PC-3 (cell line): ENCODE measurements at places on chromosomes 16 and 17. TPM values are rescaled to one million over a fixed set of nuclear protein-coding genes. Genes with fewer than 3 reads are reported as not detected.

SOX15 gene
- total RNA-seq, result 6.3 and 7.0 TPM in 2 replicates

DNA sequence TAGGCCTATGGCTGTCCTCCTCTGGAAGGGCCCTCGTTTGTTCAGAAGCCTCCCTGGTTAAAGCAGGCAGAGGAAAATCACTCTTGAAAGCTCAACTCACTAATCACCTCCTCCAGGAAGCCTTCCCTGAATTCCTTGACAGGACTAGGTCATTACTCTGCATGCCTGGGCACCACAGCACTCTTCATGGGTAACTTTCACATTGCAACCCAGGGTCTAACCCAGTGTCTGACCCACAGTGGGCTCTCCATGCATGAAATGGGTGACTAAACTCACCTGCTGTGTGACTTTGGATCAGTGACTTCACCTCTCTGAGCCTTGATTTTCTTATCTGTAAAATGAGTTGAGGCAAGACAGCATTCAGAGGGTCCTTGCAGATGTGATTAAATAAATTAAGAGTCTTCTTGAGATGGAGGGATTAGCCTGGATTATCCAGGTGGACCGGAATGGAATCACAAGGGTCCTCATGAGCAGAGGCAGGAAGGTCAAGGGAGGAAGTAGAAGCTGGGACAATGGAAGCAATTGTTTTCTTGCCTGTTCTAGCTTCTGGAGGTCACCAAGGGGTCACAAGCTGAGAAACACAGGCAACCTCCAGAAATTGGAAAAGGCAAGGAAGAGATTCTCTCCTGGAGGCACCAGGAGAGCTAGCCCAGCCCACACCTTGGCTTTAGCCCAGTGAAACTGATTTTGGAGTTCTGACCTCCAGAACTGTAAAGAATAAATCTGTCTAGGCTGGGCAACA, 3.8 kb upstream of the RAI1 start:
- DNase-seq, result no peak
- H3K27ac ChIP-seq, result no peak overlapping the region
- H3K27me3 ChIP-seq, result no peaks in the 10 kb centered on the region
- peaks cover 25% of the 10 kb centered on the region for H3K4me1 ChIP-seq
- H3K4me3 ChIP-seq, result no peak overlapping the region

VEZF1 gene
- total RNA-seq, result 70.1 and 78.1 TPM in 2 replicates

GRCh38 chr16:14523632-14524031, 106.4 kb downstream of the PARN start:
- H3K36me3 ChIP-seq, result no peaks in the 10 kb centered on the region
- peaks cover 8% of the 10 kb centered on the region for H3K4me1 ChIP-seq
- H3K27me3 ChIP-seq, result no peaks in the 10 kb centered on the region
- no peak overlapping the region for H3K4me3 ChIP-seq
- no peak for DNase-seq

DNA sequence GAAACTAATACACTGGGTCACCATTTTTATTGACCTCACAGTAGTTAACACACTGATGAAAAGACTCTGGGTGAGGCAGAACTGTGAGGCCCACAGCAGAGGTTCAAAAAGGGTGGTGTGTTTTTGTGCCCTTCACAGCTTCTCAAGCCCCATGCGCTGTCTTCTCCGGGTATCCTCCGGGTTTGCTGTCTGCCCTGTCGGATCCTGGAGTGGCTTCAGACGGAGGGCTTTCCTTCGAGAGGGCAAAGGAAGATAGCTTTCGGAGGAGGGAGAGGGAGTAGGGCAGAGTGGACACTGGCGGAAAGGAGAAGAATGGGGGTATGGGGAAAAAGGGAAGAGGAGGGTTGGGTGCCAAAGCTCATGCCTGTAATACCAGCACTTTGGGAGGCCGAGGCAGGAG, 80.8 kb downstream of the CYLD start:
- H3K27me3 ChIP-seq, result peaks cover 10% of the 10 kb centered on the region
- no peak overlapping the region for H3K4me3 ChIP-seq
- H3K4me1 ChIP-seq, result no peaks in the 10 kb centered on the region
- no peaks in the 10 kb centered on the region for H3K36me3 ChIP-seq
- H3K27ac ChIP-seq, result no peak overlapping the region

SGCA gene
- not detected in 2 replicates for total RNA-seq

DNA sequence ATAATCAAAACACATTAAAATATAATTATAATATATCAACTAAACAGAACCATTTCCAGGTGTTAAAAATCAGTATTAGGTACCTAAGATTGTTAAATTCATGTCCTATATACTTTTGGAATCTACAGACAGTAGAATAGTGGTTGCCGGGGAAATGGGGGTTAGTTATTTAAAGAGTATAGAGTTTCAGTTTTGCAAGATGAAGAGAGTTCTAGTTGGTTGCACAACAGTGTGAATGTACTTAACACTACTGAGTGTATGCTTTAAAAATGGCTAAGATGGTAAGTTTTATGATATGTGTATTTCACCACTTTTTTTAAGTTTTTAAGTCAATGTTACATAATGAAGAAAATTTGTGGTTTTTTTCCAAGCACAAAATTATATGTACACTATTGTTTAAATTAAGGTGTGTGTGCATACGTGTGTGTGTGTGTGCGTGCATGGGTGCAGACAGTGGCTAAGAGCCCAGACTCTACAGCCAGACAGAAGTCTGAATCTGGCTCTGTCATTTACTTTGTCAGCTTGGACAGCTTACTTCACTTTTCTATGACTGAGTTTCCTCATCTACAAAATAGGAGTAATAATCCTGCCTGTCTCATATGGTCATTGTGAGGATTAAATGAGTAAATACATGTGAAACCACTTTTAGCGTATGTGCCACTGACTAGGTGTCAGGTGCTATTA, 25.3 kb upstream of the PHAF1 start:
- no peak overlapping the region for H3K27ac ChIP-seq
- DNase-seq, result no peak
- H3K36me3 ChIP-seq, result no peaks in the 10 kb centered on the region
- H3K27me3 ChIP-seq, result no peaks in the 10 kb centered on the region
- H3K4me3 ChIP-seq, result no peak overlapping the region

PPM1E gene
- not detected in 2 replicates for total RNA-seq

DNA sequence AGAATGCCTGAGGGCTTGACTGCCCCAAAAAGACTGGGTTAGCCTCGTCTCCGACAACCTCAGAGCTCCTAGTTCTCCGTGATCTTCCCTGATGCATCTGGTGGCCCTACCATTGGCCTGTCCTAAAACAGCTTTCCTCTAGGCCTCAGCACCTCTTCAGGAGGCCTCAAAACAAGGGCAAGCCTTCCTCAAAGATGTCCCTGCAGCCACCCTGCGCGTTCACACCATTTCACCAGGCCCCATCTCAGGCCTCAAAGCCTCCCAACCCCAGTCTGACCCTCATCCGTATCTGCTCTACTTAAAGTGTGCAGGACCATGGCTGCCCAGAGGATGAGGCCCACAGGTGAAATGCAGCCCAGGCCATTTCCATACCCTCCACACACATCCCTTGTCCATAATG, 7.4 kb downstream of the ALOXE3 start:
- H3K4me3 ChIP-seq, result no peak overlapping the region
- H3K27me3 ChIP-seq, result no peaks in the 10 kb centered on the region
- H3K36me3 ChIP-seq, result no peaks in the 10 kb centered on the region
- DNase-seq, result no peak

MYO15A gene
- total RNA-seq, result 0.26 TPM in 1 of 2 replicates, not detected in the other

TMEM238L gene
- total RNA-seq, result not detected in 2 replicates

DNA sequence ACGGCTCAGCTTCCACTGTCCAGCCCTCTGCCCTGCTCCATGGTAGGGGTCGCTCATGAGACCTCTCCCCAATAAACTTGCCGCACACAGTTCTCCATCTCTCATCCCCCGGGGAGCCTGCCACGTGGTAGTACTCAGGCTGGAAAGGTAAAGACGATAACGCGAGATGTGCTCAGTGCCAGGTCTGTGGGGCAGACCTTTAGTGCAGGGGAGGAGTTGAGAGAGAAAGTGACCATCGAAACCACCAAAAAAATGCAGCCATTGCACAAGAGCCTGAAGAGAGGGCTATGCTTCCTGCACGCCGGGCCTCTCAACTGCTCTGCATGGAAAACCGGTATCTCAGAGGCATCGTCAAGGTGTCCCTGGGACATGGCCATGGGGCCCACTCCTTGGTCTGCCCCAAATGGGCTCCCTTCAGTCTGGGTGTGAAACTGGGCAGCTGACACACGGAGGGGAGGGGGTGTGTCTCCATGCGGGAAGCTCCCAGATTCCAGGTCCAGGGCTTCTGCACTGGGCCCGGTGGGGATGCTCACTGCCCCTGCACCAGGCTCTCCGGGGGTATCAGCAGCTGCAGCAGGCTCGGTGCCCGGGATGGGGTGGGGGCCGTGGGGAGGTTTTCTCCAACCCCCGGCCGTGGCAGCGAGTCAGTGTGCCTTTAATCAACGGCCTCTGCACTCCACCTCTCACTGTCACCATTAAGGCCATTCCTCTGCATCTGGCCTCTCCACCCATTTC, 4.7 kb upstream of the AANAT start:
- H3K4me3 ChIP-seq, result no peak overlapping the region
- no peaks in the 10 kb centered on the region for H3K36me3 ChIP-seq
- no peaks in the 10 kb centered on the region for H3K27me3 ChIP-seq
- no peak overlapping the region for H3K27ac ChIP-seq
- no peak for DNase-seq

SPN gene
- total RNA-seq, result not detected in 2 replicates

- no peak for DNase-seq
- peaks cover 16% of the 10 kb centered on the region for H3K4me1 ChIP-seq
- H3K27me3 ChIP-seq, result no peaks in the 10 kb centered on the region
These were observed 4.1 kb downstream of the PMM2 start for GRCh38 chr16:8801701-8802100.

DNA sequence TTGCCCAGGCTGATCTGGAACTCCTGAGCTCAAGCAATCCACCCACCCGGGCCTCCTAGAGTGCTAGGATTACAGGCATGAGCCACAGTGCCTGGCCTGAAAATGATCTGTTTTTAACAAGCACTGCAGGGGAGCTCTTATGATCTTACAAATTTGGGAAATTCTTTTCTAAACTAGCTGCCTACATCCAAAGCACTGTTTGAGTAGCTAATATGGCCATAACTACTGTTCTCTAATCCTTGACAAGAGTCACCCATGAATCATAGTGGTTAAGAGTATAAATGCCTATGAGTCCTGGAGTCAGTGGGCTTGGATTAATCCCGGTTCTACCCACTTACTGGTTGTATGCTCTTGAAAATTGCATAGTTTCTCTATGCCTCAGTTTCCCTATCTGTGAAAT, 1.4 kb upstream of the CPPED1 start:
- peaks cover 7% of the 10 kb centered on the region; the same call in 1 of the 2 replicates for H3K4me1 ChIP-seq
- H3K27me3 ChIP-seq, result no peaks in the 10 kb centered on the region
- peak; percentile 8 for DNase-seq
- no peaks in the 10 kb centered on the region for H3K36me3 ChIP-seq

GRCh38 chr16:87575027-87575804, 27.1 kb upstream of the JPH3 start:
- no peaks in the 10 kb centered on the region for H3K36me3 ChIP-seq
- H3K4me3 ChIP-seq, result no peak overlapping the region
- no peak for DNase-seq
- 0 out of 2 replicates have a peak, but pooled peaks cover 4% of the 10 kb centered on the region for H3K4me1 ChIP-seq
- H3K27ac ChIP-seq, result no peak overlapping the region
- H3K27me3 ChIP-seq, result no peaks in the 10 kb centered on the region

VTN gene
- not detected in 2 replicates for total RNA-seq

PRSS27 gene
- total RNA-seq, result 1.2 TPM in 1 of 2 replicates, not detected in the other

ANKRD40CL gene
- total RNA-seq, result not detected in 2 replicates

SCN4A gene
- 0.06 TPM in 1 of 2 replicates, not detected in the other for total RNA-seq

PLEKHG4 gene
- total RNA-seq, result 8.9 and 15.6 TPM in 2 replicates

ZNF423 gene
- not detected in 2 replicates for total RNA-seq

- no peak overlapping the region for H3K4me3 ChIP-seq
- no peak for DNase-seq
- H3K27ac ChIP-seq, result no peak overlapping the region
- H3K36me3 ChIP-seq, result no peaks in the 10 kb centered on the region
- H3K27me3 ChIP-seq, result no peaks in the 10 kb centered on the region
These were observed 21.8 kb upstream of the BCO1 start for GRCh38 chr16:81216706-81217105.

DNA sequence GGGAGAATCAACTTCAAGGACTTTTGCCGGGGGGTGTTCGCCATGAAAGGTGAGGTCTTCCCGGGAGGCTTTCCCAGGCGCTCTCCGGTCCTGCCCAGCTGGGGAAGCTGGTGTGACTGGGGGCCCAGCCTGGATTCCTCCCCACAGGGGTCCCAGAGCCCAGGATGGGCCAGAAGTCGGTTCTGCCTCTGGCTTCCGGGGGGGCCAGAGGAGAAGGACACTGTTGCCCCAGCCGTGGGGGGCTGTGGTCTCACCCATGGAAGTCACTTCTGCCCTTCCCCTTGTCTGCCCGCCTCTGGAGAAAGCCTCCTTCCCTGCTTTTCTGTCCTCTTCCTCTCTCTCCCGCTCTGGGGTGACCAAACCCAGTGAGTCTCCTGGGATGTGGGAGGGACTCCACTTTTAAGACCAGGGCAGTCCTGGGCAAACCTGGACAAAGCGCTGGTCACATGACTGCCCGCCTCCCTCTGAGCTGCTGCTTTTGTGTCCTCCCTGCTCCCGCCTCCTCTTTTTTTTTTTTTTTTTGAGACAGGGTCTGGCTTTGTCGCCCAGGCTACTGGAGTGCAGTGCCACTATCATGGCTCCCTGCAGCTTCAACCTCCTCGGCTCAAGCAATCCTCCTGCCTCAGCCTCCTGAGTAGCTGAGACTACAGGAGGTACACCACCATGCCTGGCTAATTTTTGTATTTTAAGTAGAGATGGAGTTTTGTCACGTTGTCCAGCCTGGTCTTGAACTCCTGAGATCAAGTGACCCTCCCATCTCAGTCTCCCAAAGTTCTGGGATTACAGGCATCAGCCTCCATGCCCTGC, 40.6 kb downstream of the RAB11FIP4 start:
- no peak overlapping the region for H3K27ac ChIP-seq
- no peaks in the 10 kb centered on the region for H3K4me1 ChIP-seq
- no peak for DNase-seq
- no peaks in the 10 kb centered on the region for H3K27me3 ChIP-seq
- no peaks in the 10 kb centered on the region for H3K36me3 ChIP-seq
- H3K4me3 ChIP-seq, result no peak overlapping the region

DNA sequence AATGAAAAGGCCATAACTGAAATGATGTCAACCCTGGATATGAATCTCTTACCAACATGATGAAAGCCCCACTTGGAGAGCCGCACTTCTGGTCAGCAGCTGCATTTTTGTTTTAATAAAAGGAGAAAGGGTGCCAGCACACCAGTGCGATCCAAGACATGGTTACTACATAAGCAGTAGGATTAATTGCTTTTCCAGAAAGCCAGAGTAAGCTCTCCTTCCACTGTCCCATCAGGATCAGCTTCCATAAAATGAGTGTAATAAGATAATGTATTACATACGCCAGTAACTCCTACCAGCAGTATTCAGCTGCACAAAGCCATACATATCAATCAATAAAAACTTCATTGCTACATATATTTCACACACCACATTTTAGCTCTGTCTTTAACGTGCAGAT, 26.3 kb upstream of the NACA2 start:
- H3K4me1 ChIP-seq, result peaks cover 12% of the 10 kb centered on the region
- no peak for DNase-seq
- no peak overlapping the region for H3K27ac ChIP-seq
- no peaks in the 10 kb centered on the region for H3K27me3 ChIP-seq
- peaks cover 4% of the 10 kb centered on the region; the same call in 1 of the 2 replicates for H3K36me3 ChIP-seq
